ENCODE measurements at places on chromosomes 12 and 14.
A peak's percentile ranks its signal among the peaks of the same experiment; 100 is the strongest.

GRCh38 chr12:106089935-106090334 is 48.8 kb downstream of the NUAK1 start:
- DNase-seq, result no peak

DNA sequence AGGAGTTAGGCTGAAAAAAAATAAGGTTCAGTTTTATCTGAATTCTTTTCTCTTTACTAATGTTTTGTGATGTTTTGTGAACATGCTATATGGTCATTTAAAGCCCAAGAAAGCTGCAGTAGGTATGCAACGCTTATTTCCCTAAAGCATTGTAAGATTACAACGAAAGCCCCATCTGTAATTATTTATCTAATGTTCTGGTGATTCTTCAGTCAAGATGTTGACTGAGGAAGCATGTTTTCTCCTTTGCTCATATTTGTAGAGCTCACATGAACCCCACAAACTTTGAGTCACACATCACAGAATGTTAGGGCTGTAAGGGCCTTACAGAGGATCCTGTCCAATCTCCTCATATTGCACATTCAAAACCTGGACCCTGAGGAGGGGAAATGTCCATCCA is 3.2 kb upstream of the TUBA1C start:
- no peak for DNase-seq

- no peak for DNase-seq
These were observed 40.8 kb downstream of the CCDC60 start for GRCh38 chr12:119375075-119375882.

GRCh38 chr14:51410897-51411296 is 170.8 kb downstream of the TMX1 start:
- DNase-seq, result no peak

DNA sequence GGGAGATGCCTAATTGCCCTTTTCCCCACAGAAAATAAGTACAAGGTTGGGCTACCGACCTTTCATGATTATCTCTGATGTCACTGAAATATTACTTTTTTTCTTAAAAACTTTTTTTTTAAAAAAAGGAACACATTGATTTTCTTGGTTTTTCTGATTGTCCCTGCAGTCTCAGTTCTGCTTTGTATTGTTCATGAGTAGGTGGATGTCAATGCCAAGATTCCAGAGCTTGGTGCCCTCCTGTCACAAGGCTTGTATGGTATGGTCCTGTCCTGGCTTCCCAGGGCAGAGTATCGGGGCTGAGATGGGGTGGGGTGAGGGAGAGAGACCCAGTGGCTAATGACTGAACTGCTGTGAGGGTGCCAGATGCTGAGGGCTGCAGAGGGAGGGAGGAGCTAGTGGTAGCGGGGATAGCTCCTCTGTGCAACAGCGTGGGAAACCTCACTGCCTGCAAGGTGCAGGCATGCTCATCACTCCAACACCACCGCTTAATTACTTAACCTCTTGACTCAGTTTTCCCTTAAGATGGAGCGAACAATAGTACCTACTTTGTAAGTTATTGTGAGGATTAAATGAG is 4.4 kb upstream of the CTDSP2 start:
- DNase-seq, result no peak

- DNase-seq, result no peak
These were observed 62.7 kb downstream of the FBXO34 start for GRCh38 chr14:55333711-55334485.

GRCh38 chr14:75986439-75986765 is 839 bp downstream of the IFT43 start:
- no peak for DNase-seq

- no peak for DNase-seq
These were observed 93.1 kb downstream of the DDHD1 start for GRCh38 chr14:53060046-53060445.

- DNase-seq, result no peak
These were observed 91.9 kb downstream of the BICD1 start for GRCh38 chr12:32198555-32198954.

DNA sequence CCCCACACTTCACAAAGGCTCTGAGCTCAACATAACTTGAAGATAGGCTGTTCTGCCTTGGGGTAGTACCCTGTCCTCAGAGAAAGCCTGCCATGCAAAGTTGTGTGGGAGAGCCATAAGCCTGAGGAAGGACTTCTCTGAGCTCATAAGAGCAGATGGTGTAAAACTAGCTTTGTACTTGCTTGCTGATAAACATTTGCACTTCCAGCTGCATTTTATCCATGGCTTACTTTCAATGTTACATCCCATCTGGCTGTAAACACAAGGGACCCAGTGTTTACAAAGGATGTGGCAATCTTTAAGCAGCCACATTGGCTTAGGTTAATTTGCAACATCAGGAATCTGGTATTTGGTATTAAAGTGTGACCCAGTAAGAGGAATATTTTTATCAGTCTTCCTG is 258.1 kb downstream of the IPO8 start:
- no peak for DNase-seq

GRCh38 chr14:96204151-96205058 is at the start of gene BDKRB2:
TSS of gene BDKRB2 (plus strand) at chr14:96204839. CDS start at chr14:96237108, 32,269 bp downstream.
- DNase-seq, result no peak

DNA sequence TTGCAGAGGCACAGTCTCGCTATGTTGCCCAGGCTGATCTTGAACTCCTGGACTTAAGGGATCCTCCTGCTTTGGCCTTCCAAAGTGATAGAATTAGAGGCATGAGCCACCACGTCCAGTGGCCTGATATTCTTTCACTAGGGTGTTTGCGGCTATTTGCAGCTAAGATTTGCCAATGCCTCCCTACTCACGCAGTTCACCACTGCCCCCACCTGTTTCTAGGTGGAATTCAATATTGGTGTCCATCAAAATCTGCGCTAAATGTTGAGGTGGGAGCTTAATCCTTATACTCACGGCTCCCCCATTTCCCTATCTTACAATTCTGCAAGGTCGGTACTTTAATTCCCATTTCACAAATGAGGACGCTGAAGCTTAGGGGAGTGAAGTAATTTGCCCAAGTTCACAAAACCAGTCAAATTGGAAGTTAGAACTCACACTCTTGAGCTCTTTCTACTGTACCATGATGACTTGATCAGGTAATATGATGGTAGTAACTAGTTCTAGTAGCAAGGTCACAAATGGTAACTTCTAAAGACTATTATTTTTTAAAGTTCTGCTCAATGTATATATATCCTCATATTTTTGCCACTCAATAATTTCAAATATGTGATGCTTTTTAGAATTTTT is 22.1 kb upstream of the LRRC9 start:
- peak; percentile 32 for DNase-seq

- no peak for DNase-seq
These were observed 37.1 kb downstream of the CMAS start for GRCh38 chr12:22083167-22083566.

DNA sequence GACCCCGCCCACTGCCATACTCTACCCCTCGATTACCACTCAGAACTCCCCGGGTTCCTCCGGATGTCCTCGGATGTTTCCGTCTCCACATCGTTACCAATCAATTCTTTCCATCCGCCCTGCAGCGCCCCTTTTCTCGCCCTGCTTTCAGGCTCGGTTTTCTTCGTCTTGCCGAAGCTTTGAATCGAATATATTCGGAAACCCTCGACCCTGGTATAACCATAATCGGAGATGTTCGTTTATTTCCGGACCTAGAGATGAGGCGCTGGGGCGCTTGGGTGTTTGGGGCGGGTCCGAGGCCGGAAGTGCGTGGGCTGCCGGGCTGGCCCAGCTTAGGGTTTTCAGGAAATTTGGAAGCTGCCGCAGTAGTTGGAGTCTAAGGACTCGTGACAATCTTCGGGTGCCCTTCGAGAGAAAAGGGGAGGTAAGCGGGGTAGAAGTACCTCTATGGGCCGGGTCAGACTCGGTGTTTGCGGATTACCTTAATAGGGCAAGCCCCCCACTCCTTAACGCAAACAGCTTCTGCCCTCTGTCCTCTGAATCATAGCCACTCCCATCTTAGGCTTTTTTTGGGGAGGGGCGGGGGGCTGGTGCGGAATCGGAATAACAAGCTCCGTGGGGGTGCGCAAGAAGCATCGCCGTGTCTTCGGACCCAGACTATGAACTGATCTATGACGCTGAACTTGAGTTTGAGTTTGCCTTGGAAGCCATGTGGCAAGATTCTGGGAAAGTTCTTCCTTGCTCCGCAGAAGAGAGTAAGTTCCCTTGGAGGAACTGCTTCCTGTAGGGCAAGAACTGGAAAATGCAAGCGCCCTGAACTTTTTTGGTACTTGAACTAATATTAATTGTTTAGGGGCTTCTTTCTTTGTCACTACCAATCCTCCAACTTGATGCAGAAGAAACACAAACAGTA is at the start of gene C14orf119:
TSS of gene C14orf119 (plus strand) at position 310 of the 913 bp plus-strand sequence. CDS start 2,154 bp downstream, outside the sequence.
- peak; percentile 96 for DNase-seq

DNA sequence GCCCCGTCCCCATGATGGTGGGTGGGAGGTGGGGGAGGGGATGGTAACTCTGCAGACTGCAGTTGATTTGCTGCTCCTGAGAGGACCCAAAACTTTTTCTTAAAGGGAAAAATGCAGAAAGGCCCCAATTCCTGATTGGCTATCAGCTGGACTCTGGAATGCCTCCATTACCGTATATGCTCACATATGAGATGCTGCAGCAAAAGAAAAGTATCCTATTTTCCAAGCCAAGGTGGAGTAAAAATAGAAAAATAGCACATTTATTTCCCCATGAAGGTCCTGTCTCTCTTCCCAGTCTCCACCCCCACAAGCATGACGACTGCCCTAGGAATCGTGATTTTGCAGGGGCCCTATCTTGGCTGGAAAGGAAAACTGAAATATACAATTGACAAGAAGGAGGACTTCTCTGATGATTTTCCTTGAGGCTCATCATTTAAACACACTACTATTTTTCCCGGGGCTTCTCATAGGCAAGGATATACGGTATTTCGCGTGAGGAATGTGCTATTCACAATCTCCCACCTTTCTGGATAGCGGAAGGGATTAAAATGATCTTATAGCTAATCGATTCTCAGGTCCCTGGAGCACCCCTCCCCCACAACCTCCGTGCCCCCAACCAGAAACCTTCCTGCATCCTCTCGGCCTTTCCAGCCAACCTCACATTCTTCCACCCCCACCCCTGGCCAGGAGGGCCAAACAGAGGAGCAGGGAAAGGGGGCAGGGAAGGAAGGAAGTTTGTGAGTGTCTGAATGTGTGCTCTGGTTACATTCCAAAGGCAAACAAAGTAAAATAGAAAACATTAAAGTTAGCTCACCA is 138.9 kb upstream of the CCND2 start:
- no peak for DNase-seq

DNA sequence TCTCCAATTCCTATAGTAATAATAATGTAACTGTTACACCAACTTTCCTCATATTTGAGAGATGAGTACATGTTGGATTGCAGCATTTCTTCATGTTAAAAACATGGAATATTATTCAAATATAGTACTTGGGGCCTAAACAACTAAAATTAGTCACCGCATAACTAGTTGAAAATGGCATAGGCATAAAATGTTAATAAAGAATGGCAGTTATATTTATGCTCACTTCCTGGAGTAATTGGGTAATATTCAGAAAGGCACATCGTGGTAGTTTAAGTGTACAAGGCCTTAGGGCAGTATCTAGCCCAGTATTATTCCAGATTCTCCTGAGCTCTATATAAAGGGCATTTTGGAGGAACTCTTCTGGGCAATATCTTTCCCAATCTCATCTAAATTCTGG is 46.0 kb downstream of the ERGIC2 start:
- DNase-seq, result no peak

- DNase-seq, result no peak
These were observed 9.4 kb downstream of the KCNA1 start for GRCh38 chr12:4918950-4919660.
